ENCODE measurements at places on chromosomes 7 and 10.

DNA sequence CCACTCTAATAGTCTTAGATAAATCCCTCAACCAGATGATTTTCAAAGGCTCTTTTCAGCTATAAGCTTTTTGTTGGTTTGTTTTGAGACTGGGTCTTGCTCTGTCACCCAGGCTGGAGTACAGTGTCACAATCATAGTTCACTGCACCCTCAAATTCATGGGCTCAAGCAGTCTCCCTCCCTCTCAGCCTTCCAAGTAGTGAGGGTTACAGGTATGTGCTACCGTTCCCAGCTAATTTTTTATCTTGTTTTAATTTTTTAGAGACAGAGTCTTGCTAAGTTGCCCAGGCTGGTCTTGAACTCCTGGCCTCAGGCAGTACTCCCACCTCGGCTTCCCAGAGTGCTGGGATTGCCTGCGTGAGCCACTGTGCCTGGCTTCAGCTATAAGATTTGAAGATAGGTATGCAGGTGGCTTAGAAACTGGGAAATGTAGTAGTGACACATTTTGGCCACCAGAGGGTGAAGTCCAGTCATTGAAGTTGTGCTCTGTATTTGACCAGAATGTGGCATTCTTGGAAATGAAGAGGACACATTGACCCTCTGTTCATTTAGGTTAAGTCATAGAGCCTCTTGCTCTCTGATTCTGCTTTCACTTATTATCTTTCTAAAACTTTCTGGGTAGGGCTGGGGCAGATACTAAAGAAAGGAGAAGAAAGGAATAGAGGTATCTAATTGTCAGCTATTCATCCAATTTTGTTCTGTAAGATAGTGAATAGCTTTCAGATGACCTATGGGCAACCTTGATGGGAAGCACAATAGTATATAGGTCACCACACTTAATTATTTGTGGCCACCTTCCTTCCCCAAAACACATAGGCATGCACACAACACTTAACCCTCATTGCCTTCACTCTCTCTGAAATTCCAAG is 36.0 kb downstream of the R3HCC1L start:
- no peak for DNase-seq

DNA sequence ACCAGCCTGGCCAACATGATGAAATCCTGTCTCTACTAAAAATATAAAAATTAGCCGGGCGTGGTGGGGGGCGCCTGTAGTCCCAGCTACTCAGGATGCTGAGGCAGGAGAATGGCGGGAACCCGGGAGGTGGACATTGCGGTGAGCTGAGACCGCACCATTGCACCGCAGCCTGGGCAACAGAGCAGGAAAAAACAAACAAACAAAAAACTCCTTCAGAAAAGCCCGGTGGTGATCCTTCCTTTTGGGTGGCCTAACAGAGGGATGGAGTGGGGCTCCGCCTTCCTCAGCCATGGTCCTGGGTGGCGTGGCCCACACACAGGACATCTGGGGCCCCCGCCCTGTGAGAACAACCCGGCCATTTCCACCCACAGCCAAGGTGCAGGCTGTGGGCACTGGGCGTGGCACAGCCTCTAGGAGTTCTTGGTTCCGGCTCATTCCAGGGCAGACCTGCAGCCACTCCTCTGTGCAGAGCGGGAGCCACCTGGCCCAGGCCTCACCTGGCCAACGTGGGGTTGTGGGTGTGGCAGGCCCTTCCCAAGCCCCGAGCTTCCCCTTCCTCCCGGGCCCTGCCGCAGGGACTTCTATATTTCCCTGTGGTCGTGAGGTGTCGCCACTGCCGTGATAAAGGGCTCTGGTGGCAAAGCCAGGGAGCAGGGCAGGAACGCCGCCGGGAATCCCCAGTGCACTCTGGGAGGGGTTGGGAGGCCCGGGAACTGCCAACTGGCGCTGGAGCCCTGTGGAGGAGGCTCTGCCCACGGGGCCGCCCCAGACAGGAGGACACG is 37.6 kb downstream of the GET4 start:
- no peak for DNase-seq

DNA sequence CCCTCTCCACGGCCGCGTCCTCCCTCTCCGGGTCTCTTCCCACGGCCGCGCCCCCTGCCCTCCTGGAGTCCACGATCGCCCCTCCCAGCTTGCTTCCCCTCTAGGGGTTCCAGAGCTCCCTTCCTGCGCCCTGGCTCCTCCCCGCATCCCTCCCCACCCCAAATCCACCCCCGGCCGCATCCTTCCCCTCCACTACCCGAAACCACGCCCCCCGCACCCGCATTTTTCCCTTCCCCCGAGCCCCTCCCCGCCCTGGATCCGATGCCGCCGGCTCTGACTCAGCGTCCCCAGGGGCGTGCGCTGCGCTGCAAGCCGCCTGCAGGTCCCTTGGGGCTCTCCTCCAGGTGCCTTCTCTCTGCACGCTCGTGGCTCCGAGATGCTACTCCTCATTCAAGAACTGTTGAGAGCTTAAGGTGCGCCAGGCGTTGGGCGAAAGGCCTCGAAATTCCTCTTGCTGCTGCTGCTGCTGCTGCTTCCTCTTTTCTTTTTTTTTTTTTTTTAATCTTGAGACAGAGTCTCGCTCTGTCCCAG is 372 bp upstream of the TMEM130 start:
- DNase-seq, result no peak

DNA sequence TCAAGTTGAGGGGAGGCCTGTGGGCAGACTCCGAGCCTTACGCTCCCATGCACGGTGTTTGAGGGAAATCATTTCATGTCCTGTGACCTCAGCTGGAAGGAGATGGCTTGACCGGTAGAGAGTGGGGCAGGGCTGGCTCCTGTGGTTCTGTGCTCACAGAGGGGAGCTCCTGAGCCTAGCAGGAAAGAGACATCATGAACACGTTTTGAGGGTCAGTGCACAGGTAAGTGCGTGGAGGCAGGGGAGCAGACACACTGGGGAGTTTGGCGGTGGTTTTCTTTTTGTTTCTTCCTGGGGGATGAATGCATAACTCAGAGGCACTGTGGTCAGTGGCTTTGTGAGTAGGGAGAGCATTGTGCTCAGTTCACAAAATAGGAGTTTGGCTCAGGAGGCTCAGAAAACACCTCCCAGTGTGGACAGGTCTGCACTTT is 22.5 kb downstream of the ADCY1 start:
- no peak for DNase-seq

DNA sequence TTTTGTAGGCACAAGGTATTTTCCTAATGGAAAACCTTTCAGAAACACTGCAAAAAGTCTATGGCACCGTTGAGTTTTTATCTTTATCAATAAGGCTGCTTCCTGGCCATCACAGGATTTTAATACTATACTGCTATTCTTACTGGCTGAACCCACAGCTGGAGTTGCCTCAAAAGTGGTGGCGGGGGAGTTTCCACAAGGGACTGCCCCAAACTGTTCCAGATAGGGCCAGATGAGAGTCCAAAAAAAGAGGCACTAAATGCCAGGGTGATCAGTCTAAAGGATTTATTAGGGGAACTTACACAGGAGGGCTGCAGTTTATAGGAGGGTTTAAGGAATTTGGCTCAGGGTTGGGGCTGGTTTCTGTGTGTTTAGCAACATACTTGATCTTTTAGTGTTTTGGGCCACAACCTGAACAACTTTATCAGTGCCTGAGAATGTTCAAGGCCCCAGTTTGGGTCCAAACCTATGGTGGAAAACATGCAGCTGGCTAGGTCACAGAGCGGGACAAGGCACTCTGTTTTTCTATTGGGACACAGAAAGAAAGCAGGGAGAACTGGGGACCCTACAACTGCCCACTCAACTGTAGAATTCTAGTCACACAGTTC is 41.4 kb downstream of the STAM start:
- no peak for DNase-seq

DNA sequence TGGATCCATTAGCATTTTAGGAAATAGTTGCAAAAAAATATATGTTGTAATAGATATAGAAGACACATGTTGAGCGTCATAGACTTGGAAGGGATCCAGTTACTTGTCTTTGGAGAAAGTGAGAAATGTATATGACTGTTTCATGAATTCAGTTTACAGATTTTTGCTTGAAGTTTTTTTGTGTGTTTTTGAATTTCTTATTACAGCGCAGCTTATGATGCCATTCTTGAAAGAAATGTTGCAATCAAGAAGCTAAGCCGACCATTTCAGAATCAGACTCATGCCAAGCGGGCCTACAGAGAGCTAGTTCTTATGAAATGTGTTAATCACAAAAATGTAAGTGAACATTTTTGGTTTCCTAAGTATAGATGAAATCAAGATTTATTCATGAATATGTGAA is 98.2 kb downstream of the MAPK8 start:
- peak; percentile 17 for DNase-seq

GRCh38 chr10:32962521-32962920 is 4.5 kb upstream of the ITGB1 start:
- DNase-seq, result no peak

DNA sequence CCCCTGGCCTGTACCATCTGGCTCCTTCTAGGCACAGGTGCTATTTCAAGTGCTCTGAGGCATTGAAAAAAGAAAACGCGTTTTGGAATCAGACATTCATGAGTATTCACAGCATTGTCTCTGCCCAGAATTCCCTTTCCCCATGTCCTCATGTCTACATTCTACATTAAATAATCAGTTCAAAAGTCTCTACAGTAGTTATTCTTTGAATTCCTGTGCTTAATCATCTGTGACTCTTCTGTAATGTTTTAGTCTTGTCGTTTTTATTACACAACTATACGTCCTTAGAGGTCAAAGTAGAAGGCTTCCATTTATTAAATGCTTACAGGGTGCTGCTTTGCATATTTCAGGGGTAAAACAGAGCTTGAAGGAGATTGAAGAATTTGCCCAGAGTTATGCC is 95.7 kb downstream of the BICC1 start:
- DNase-seq, result no peak

GRCh38 chr7:85011127-85011526 is 175.7 kb downstream of the SEMA3D start:
- no peak for DNase-seq

DNA sequence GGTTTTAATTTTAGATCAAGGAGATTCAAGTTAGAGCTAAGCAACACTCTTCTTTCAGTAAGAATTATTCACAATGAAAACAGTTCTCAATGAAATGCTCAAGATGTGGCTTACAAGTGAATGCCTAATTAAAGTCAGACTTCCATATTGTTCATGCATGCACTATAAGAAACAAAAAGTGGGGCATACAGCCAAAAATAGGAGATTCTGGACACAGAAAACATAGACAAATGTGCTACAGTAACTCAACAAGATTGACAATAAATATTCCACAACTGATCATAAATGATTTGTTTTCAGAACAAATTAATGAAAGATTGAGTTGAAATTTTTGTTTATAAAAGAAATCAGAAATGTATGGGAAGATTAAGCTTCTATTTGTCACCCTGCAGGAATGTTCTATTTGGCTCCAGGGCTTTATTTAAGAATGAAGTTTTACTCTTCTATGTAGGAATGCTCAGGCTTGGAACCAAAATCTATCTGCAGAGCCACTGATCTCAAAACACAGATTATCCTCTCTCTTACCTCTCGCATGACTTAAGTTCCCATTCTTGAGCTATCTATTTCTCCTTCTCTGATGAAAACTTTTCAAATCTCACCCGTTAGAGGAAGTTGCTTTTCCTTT is 89.0 kb upstream of the PIP4K2A start:
- no peak for DNase-seq

DNA sequence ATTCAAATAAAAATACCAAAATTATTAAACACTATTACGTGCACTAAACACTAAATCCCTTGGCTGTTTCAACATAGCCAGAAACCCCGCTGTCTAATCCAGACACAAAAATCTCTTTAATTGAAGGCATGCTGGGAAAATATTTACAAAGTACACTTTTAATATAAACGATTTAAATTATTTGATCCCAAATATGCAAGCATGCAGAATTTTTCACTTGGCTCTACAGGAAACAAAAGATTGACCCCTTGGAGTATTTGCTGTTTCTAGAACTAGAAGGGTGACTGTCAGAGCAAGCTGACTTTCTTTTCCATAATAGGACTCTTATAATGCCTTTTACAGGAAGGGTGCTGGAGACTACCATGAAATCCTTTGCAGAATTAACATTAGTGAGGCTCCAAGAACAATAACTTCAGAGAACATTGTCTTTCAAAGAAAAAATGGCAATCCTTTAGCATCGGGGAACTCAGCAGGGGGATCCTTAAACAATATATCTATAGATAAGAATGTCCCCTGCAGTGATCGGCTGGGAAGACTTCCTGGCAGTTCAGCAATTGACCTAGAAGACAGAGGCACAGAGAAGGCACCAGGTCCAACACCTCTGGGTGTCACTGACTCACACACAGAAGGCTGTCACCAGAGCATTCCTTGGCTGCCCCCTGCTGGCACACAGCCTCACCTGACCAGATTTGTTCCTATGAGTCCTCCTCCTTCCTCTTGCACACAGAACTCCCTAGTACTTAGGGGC is 55.8 kb upstream of the MRLN start:
- DNase-seq, result peak; percentile 4

DNA sequence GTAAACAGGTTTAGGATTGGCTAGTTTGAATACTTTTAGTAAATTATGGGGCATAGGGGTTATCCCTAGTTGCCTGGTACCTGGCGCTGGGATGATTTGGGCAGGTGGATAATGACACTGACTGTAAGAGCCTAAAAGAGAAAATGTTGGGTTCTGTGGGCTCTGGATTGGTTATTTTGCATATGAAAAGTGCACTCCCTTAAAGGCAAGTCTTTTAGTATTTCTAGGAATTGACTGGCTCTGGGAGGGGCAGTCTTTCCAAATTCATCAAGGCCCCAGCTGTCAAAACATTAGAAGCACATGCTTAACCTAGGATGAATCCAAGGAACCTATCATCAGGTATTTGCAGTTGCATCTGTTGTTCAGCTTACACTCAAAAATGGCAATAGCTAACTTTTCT is 454.6 kb upstream of the SORCS1 start:
- DNase-seq, result no peak

GRCh38 chr7:22782616-22783232 is 39.9 kb downstream of the TOMM7 start:
- no peak for DNase-seq

- DNase-seq, result no peak
Observed at GRCh38 chr7:157410831-157411556, 74.2 kb downstream of the DNAJB6 start.

DNA sequence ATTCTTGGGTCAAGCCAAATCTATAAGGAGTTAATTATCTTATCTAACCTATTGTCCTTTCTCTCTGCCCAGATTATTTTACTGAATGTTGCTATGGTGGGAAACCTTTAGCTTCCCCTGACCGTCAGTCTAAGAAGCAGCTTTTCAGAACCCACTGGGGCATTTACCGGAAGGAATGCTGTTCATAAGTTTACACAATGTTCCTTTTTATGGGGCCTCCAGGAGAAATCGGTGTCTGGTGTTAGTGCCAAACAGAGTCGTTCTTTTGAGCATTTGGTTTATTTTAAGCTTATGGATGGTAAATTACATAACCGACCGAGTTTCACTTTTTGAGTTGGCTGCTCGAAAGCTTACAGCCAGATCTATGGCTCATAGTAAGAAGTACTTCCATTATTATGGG is 111.9 kb downstream of the CACNB2 start:
- no peak for DNase-seq

- DNase-seq, result no peak
Observed at GRCh38 chr10:32308027-32308603, 38.8 kb downstream of the EPC1 start.

All from skeletal muscle cell (primary cell).